ENCODE measurements at places on chromosomes 7 and 10.

DNA sequence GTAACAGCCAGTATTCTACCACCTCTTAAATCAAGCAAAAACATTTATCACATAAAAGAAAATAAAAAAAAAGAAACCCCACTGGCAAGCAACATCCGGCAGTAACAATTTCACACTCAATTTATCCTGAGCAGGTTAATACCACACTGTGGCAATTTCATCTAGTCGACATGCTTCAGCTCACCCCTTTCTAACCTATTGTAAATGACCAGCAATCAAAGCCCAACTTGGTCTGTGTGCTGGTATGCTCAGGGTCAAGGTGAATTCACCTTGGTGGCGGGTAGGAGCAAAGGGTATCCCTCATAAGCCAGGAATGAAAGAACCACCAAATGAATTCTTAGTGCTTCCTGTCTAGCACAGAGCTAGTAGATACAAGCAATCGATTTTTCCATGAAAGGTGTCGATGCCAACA is 109.1 kb upstream of the AFAP1L2 start:
- no peak for DNase-seq

DNA sequence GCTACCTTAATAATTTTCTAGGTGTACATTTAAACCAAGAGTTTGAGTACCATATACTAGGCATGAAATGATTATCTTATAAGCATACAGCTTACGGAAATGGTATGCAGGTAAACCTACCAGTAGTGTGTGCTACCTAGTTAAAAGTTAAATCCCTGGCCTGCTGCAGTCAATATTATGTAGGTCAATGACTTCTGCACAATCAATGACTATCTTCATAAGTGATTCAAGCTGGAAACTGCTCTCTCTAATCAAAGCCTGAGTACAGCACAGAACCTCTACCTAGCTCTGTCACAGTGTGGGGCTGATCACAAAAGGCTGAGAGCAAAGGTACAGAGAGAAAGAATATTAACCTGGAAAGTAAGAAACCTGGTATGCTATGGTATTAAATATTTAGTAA is 733.7 kb downstream of the PCDH15 start:
- DNase-seq, result no peak

DNA sequence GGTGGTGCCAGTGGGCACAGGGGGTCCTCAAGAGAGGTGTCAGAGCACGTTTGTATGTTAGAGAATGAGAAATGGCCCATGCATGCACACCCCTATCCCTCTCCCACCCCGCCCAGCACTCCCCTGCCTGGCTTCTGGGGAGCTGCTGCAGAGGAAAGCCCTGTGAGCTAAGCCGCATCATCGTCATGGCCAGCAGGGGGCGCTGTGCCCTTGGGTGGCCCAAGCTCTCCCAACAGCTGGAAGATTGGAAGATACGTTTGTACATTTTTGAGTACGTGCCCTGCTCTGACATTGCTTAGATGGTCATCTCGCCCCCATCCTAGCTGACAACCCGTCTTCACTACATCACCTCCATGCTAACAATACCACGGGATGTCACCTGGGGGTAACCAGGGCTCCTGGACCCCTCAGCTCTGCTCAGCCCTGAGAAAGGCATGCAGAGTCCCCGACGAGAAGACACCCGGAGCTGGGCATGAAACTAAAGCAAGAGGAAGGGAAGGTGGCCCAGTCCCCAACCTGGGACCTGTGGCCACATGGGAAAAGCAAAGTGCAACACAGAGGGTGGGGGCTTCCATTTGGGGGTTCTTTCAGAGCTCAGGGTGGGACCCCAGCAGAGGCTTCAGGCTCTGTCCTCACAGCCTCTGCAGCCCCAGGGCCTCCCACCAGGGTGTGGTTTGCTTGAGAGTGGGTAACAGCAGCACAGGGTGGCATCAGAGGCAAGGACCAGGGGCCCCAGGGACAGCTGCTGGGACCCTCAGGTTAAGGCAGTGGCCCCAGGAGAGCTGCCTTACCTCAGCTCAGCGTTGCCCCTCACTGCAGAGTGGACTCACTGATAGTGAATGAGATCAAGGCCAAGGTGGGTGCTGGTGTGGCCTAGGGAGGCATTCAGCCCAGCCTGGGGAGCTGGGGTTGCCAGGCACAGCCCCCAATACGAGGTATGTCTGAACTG is 136.6 kb downstream of the PTPN20 start:
- DNase-seq, result peak; percentile 47

DNA sequence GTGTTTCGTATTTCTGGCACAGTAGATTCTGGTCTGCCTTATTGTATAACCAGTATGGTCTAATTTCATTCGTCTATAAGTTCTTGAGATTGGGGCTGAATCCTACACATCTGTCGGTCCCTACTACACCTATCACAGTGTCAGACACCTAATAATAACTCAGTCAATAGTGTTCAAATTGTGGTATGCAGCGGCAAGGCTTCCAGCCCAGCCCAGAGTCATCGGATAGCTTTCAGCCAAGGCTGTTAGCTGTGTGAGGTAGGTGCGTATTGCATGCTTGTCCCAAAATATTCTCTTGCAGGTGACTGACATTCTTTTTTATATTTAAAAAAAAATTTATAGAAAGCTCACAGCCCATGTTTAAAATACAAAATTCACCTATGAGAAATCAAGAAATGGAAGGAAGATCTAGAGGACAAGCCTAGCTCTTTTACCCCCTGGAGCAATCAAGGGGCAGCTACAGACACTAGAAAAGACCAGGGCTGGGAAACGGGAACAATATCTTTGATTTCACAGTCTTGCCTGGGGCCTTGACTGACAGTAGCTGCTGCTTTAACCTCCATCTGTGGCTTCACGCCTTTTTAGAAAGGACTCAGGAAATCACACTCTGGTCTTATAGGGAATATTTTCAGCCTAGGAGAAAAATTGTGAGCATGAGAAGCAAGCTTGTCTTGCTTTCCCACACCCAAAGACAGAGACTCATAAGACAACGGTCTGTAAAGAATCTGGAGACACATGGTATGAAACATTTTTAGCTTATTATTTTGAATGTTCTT is 9.5 kb upstream of the ASB4 start:
- no peak for DNase-seq

GRCh38 chr7:141754939-141755338 is 9.0 kb upstream of the TAS2R3 start:
- DNase-seq, result peak; percentile 1

- DNase-seq, result no peak
Measured at GRCh38 chr7:150891740-150892139, 39.4 kb downstream of the AOC1 start.

GRCh38 chr7:85479918-85480643 is 293.2 kb upstream of the SEMA3D start:
- DNase-seq, result no peak

DNA sequence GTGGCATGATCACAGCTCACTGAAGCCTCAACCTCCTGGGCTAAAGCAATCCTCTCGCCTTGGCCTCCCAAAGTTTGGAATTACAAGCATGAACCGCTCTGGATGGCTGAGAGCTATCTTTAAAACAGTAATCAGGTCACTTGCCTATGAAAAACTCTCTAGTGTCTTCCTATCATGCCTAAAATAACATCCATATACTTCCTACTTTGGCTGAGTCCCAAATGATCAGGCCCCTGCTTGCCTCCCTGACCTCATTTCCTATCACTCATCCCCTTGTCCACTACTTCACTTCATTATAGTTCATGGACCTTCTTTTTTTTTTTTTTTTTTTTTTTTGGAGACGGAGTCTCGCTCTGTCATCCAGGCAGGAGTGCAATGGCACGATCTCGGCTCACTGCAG is 28.0 kb downstream of the SEPTIN7 start:
- DNase-seq, result no peak

- DNase-seq, result no peak
Measured at GRCh38 chr7:75534727-75535307, 42.7 kb downstream of the SPDYE5 start.

DNA sequence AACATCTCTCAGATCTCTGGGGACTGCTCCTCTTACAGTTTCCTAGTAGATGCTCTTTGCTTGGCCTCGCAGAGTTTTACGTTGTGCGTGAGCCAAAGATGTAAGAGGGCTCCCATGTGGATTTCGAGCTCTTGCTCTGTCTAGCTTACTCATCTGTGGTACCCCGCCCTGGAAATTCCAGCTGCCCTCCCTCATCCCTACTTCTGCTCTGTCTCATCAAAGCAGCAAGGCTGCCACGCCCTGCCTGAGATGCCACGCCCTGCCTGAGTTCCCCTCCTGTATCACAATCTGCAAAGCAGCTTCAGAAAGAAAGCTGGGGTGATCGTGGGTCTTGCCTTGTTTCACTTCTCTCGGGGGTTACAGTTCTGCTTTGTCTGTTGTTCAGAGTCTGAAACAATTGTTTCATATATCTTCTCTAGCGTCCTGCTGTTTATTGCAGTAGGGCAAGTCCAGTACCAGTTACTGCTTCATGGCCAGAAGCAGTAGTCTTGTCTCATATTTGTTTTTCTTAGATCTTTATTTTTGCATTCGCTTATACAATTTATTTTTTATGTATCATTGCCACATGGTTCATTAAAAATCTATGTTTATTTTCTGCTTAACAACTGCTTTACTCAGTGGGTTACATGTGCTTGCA is 36.1 kb upstream of the CCNY start:
- DNase-seq, result no peak

DNA sequence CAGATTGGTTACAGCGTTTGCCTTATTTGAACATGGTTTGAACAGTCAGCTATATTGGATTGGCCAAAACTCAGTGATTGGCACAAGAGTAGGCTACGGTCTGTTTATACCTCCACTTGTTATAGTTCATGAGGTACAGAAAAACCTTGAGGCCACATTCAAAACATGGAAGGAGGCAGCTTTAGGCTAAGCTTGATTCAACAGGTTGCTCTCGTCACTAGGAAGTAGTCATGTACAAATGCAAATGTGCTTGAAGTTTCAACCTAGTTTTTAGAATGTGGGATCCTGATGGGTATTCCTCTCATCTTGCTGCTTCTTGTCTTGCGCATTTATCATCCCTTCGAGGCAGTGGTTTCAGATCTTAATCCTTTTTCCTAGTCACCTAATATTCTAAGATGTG is 132.1 kb downstream of the MGMT start:
- no peak for DNase-seq

DNA sequence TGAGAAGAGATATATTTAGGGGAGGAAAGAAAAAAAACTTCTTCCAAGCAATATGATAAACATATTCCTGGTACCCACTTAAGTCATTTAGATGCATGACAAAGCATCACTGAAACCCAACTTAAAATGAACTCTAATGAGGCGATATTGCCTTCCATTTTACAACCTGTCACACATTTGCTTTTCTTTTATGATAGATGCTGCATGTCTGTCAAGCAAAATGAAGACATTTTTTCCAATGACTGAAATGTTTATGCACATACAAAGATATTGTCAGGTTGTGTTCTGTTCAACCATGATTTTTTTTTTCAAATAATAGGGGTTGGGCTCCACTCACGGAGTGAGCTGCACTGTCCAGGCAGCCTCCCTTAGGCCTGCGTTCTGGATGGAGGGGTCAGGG is 894.4 kb downstream of the SORCS3 start:
- no peak for DNase-seq

GRCh38 chr7:77269360-77270093 is 69.9 kb upstream of the FGL2 start:
- no peak for DNase-seq

- no peak for DNase-seq
Measured at GRCh38 chr10:88901206-88901983, 21.4 kb downstream of the STAMBPL1 start.

DNA sequence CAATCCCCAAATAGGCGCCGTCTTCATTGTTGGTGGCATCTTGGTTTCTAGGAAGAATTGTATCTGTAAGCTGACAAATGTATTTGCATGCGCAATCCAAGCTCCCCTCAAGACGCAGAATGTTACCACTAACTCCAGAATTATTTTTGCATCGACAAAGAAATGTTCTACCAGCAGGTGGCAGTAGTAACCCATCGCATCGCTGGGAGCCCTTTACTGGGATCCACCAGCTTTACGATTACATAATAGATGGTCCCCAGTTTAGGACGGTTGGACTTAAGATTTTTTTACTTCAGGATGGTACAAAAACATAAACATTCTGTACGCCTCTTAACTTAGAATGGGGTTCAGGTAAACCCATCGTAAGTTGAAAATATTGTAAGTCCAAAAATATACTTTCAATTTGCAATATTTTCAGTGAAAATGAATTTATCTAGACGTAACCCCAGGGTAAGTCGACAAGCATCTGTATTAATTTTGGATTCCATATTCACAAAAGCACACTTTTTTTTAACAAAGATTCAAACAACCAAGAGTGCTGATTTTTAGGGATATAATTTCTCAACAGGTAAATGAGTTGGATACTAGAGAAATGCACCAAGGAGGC is 114.0 kb upstream of the COBL start:
- peak; percentile 78 for DNase-seq

DNA sequence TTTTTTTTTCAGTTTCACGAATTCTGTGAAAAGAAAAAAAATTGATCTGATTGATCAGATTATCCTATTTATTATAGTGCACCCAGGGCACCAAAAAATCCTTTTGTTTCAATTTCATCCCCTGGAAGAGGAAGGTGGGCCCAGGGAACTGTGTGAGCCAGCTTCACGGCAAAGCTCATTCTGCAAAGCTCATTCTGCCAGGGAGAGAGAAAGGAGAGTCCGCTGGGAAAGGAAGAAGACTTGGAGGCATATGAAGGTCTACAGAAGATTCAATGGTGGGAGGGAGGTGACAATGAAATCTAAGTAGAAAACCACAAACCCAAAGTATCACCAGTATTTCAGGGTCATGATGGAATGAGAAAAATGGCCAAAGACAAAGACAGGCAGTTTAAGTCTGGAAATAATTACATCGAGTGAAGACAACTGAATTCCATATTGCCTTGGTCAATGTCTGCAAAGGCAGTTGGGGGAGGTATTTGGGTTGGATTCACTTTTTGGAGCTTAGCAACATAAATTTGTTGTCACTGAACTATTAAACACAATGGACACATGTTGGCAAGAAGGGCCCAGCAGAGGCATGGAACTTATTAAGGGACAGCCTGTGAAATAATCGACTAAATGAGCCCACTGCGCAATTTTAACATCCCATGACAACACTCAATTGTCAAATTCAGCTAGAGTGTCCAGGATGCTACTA is 587.8 kb upstream of the MKI67 start:
- DNase-seq, result no peak

DNA sequence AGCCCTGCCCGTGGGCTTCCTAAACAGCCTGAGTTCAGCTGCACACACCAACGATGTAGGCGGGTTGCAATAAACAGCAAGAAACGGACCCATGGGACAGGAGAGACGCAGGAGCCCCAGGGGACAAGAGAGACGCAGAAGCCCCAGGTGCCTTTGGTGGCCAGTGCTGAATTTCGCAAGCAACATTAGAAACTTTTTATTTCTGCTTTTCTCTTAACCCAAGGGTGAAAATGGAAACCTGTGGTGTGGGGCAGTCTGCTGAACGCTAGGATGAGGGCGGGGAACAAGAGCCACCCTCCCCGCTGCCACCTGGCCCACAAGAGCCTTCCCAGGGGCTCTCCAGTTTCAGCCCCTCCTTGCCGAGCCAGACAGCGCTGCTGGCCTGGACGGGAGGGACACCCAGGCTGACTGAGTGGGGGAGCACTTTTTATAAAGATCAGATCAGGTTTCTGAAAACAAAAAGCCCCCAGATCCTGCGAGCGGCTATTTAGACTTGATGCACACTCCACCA is 20.0 kb upstream of the GPR146 start:
- peak; percentile 27 for DNase-seq
